Kidney epithelial cell (primary cell): ENCODE measurements at places on chromosomes 1 and 21.

GRCh38 chr21:37645848-37646247, 270.4 kb downstream of the KCNJ6 start:
- DNase-seq = no peak

DNA sequence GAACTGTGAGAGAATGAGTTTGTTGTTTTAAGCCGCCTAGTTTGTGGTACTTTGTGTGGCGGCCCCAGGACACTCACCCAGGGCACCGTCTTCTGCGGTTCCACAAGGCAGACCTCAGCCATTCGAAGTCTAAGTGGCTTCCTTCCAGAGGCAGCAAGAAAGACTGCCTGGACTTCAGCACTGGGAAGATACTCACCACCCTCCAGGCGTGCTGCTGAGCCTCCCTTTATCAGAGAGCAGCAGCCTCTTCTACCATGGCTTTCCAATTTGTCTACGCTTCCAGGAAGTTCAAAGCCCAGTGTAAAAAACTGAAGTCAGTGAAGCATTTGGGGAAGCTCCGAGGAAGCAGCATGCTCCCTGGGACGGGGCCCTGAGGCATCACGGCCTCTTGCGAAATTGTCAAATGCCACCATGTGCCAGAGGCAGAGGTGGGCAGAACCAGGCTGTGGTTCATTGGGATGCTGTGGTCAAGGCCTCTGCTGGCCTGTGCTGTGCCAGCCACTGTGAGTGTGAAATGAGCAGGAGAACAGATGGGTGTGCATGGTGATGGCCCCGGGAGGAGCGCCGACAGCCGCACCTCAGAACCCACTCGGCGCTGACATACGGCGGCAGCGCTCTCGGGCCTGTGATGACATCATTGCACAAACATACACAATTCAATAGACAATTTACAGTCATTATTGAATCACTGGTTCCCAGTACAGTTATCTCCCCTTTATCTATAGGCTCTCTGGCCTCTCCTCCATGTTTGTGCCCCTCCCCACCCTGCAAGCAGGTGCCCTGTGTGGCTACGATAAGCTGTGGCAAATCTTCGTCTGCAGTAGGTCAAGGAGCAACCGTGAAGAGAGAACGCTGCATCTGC, 110.4 kb downstream of the PDE9A start:
- no peak for DNase-seq

- DNase-seq = no peak
These were observed 871 bp upstream of the ETS2 start for GRCh38 chr21:38804789-38805327.

- DNase-seq = no peak
These were observed 2.7 kb downstream of the CDKN2C start for GRCh38 chr1:50972766-50973165.

GRCh38 chr1:203794764-203795440, 521 bp upstream of the ZBED6 start:
- DNase-seq = no peak

DNA sequence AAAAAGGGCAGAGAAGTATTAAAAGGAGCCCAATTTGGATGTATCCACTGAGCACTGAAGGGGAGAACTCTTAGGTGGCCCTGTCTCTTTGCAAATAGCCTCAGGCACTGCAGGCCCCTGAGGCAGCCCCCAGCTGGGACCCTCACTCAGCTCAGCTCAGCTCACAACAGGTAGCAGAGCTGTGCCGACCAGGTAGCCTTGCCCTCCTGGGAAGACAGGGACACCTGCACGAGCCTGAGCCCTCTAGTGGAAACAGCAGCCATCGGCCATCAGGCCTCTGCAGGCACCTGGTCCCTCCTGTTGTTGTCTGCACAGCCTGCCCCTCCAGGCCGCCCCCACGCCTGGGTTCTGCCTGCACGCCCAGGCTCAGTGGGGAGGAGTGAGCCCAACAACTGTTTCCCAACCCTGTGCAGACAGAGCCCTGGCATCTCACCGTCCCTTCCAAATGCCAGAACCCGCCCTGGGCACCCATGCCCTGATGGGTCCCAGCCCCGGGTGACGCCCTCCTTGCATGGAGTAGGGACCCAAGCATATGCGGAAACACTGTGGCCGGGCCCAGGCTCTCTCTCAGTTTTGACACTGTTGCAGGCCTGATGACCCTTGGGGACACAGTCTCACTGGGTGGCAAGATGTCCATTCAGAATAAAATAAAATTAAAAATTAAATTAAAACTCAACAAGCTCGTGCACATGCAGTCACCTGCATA, 60.0 kb upstream of the AJAP1 start:
- no peak for DNase-seq
